ENCODE measurements at places on chromosomes 3 and 15. TPM values are rescaled to one million over a fixed set of nuclear protein-coding genes. Genes with fewer than 3 reads are reported as not detected.

- no peaks in the 10 kb centered on the region for H3K36me3 ChIP-seq
- H3K4me3 ChIP-seq: no peak overlapping the region
- DNase-seq: no peak
- H3K27ac ChIP-seq: no peak overlapping the region
- H3K27me3 ChIP-seq: peaks cover 25% of the 10 kb centered on the region
Observed at GRCh38 chr3:13106308-13107001, 33.2 kb upstream of the IQSEC1 start.

The FBXO40 gene
- not detected for total RNA-seq

GRCh38 chr15:83927704-83928391 is 273.9 kb downstream of the ADAMTSL3 start:
- H3K27ac ChIP-seq: no peak overlapping the region
- no peaks in the 10 kb centered on the region for H3K36me3 ChIP-seq
- H3K27me3 ChIP-seq: no peaks in the 10 kb centered on the region

GRCh38 chr3:3200632-3201212 is 21.2 kb upstream of the CRBN start:
- H3K27me3 ChIP-seq: no peaks in the 10 kb centered on the region
- peak; percentile 62 for DNase-seq
- no peak overlapping the region for H3K27ac ChIP-seq
- H3K4me3 ChIP-seq: no peak overlapping the region
- H3K4me1 ChIP-seq: no peaks in the 10 kb centered on the region
- no peaks in the 10 kb centered on the region for H3K36me3 ChIP-seq

DNA sequence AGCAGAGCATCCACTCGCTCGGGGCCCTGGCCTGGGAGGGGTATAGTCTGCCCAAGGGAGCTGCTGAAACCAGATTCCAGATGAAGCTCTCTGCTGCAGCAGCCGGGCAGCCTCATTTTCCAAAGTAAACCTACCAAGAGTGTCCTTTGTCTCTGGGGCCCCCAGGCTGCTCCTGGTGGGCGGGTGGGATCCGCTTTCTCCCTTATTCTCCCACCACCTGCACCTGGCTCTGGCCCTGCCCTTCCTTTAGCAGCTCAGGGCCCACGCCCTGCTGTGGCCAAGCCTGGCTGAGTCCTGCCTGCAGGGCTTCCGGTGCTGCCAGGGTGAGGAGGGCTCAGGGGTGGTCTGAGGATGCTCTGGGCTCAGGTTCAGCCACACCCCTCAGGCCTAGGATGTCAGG is 13.0 kb downstream of the SCN5A start:
- H3K4me1 ChIP-seq: peaks cover 10% of the 10 kb centered on the region
- no peak for DNase-seq
- H3K27ac ChIP-seq: no peak overlapping the region
- H3K4me3 ChIP-seq: no peak overlapping the region

The NISCH gene
- total RNA-seq: 36.9 TPM

- no peak for DNase-seq
- peaks cover 36% of the 10 kb centered on the region for H3K27me3 ChIP-seq
- H3K27ac ChIP-seq: no peak overlapping the region
- no peaks in the 10 kb centered on the region for H3K36me3 ChIP-seq
Observed at GRCh38 chr15:80375968-80376891, 28.0 kb upstream of the ARNT2 start.
